ENCODE measurements at places on chromosomes 5 and 9.

DNA sequence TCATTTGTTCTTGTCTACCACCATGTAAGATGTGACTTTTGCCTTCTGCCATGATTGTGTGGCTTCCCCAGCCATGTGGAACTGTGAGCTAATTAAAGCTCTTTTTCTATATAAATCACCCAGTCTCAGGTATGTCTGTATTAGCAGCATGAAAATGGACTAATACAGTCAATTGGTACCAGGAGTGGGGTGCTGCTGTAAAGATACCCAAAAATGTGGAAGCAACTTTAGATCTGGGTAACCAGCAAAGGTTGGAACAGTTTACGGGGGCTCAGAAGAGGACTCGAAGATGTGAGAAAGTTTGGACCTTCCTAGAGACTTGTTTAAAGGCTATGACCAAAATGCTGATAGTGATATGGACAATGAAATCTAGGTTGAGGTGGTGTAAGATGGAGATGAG lies 488.9 kb downstream of the ISL1 start:
- no peak for DNase-seq

- peak; percentile 93 for DNase-seq
These were observed at the start of gene UGCG for GRCh38 chr9:111895996-111896941. UGCG (plus strand) TSS chr9:111896814; CDS start chr9:111897216, 402 bp downstream.

- no peak for DNase-seq
These were observed 253.9 kb upstream of the MAP3K1 start for GRCh38 chr5:56561455-56561854.

- no peak for DNase-seq
These were observed 87.5 kb upstream of the PRRC1 start for GRCh38 chr5:127429928-127430327.

GRCh38 chr5:40841068-40841805 lies at the start of gene CARD6:
CARD6 (plus strand) TSS chr5:40841367; CDS start chr5:40841383, 16 bp downstream.
- DNase-seq: no peak

GRCh38 chr5:150794927-150795326 lies 16.4 kb downstream of the SMIM3 start:
- DNase-seq: no peak

DNA sequence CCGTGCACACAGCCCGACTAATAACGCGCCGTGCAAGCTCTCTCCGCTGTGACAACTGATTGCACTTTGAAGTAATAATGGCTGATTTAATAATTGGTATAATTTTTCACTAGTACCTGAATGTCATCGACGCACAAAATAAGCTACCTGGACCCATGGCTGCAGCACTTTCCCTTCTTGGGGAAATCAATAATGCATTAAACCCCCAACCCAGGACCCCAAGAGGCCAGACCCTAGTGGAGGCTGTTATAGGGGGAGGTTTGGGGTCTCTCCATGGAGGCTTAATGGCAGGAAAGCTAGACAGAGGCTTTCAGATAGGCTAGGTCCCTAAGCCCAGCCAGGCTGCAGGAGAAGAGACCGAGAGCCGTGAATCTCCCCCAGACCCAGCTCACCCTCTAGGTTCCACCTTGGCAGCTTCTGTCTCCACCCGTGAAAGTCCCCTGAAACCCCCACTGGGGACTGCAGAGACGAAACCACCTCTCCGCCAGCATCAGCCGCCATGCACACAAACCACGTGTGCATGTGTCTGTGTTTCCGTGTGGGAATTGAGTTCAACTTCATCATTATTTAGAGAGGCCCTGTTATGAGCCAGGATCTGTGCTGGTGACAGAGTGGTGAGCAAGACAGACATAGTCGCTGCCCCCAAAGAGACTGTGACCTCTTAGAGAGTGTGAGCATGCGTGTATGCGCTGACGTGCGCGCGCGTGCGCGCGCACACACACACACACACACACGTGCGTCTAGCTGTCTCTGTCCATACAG lies 168.6 kb upstream of the MVB12B start:
- DNase-seq: no peak

DNA sequence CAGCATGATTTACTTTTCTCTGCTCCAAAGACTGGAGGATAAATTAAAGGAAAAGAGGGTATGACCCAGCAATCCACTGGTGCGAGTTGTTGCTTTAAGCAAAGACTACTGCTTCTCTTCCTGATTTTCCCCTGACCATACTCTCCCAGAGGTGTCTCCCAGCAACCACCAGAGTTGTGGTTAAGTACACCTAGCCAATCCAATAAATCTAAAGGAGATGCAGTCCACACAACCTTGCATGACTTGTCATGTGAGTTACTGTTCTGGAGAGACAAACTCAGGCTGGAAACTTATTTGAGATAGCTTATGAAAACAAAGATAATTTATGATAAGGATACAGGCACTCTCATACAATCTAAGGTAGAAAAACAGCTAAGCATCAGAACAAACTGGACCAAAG lies 11.9 kb downstream of the TMC1 start:
- no peak for DNase-seq

DNA sequence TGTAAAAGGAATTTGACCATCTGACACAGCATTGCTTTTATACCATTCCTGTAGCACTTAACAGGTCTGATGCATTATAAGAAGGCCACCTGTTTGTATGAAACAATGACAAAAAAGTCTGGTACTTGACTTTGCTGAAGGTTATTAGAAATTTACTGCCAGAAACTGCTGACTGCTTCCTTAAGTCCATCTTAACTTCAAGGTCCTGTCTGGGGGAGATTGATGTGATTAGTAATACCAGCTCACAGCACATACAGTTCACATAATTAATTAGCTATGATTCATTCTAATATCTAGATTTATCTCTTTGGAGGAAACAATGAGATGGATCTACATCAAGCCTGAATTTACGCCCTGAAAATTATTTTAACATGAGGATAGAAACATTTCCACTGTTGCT lies 49.6 kb upstream of the TEK start:
- no peak for DNase-seq

DNA sequence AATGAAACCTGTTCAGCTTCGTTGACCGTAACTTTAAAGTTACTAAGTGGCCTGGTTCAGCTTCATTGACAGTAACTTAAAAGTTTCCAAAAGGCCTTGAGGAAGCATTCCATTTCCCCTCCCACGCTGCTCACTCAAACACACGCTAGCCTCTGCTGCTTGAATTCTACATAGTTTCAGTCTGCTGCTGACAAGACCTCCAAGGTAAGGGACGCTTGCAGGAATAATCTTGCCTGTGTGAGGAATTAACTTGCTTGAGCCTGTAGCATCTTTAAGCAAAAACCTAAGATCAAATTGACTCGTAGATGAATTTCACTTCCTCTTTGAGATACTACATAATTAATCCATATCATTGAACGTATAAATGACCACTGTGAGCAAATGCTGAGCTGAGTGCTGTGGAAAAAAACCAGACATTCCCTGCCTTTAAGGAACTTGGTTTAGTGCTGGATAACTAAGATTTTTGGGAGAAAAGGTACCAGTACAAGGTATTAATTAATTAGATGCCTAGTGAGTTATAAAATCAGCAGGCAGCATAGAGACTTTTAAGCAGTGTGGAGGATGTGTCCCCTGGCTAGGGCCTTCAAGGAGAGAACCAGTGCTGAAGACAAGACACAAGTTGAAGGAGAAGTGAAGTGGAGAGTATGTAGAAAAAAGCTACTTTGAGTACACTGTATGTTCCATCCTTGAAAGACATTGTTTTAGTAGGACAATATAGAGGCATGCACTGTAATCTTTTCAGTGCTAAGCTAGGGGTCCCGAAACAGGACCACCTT lies 39.2 kb downstream of the GRAMD2B start:
- DNase-seq: no peak

- no peak for DNase-seq
These were observed 89.5 kb downstream of the TSSK1B start for GRCh38 chr5:113344973-113345940.

- no peak for DNase-seq
These were observed 162.1 kb downstream of the CCDC192 start for GRCh38 chr5:127865273-127865672.

GRCh38 chr9:121399883-121400607 lies 30.0 kb upstream of the STOM start:
- no peak for DNase-seq

GRCh38 chr9:136675477-136676296 lies 11.6 kb downstream of the AGPAT2 start:
- no peak for DNase-seq

GRCh38 chr5:114789773-114790402 lies 379.8 kb downstream of the TRIM36 start:
- no peak for DNase-seq

Measured in stimulated activated effector memory CD8-positive, alpha-beta T cell treated with anti-CD3 and anti-CD28 coated beads, Interleukin-12 subunit alpha, Interleukin-12 subunit beta, amount 100 ng/mL, for 72 hours (primary cell).